ENCODE measurements at places on chromosomes 2 and 18.

- no peak for DNase-seq
Measured at GRCh38 chr2:96359310-96359709, 23.7 kb downstream of the NCAPH start.

- no peak for DNase-seq
Measured at GRCh38 chr2:141201016-141201565, 929.7 kb downstream of the LRP1B start.

- DNase-seq, result no peak
Measured at GRCh38 chr18:69400253-69400975, at the start of gene DOK6. Gene DOK6, plus strand, starts transcription at chr18:69400888.

- no peak for DNase-seq
Measured at GRCh38 chr2:5121642-5122041, 570.5 kb upstream of the SOX11 start.

GRCh38 chr2:46334389-46335271 is 37.4 kb downstream of the EPAS1 start:
- DNase-seq, result no peak

GRCh38 chr18:12376034-12376753 is 833 bp downstream of the AFG3L2 start:
- no peak for DNase-seq

DNA sequence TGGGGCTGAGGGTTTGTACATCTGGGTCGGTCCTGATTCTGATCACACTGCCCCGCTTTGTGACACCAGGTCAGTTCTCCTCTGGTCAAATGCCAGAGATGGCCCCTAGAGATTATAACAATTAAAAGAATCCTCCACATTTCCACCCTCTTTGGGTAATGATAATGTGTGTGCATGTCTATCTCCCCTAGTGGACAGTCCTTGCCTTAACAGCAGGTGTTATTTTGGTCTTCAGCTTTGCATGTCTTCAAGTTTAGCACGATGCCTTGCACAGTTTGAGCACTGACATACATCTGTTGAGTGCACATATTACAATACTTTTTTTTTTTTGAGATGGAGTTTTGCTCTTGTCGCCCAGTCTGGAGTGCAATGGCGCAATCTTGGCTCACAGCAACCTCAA is 25.7 kb upstream of the COX7A2L start:
- no peak for DNase-seq

- no peak for DNase-seq
Measured at GRCh38 chr2:54642677-54643430, 80.6 kb upstream of the EML6 start.

- DNase-seq, result no peak
Measured at GRCh38 chr2:42091671-42092070, 43.9 kb downstream of the PKDCC start.

GRCh38 chr2:241870611-241871537 is 1.3 kb downstream of the RTP5 start:
- no peak for DNase-seq

DNA sequence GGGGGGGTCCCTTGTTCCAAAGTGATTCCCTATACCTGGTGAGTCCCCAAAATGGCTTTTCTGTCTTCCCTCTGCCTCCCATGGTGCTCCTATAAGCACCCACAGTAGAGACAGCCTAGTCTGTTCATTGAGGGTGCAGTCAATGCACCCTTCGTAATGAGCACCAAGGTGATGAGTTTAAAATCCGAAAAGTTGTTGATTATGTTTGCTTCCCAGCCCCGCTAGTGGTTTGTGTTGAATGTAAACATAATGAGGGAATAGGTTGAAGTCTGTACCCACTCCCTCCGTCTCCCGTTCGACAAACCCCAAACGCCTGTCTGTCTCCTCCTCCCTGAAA is 2.3 kb downstream of the FOSL2 start:
- DNase-seq, result no peak

- no peak for DNase-seq
Measured at GRCh38 chr2:71005271-71006202, 10.9 kb upstream of the TEX261 start.

GRCh38 chr2:72154386-72154975 is 6.8 kb upstream of the CYP26B1 start:
- DNase-seq, result no peak

GRCh38 chr2:69086466-69086865 is 73.5 kb downstream of the ANTXR1 start:
- DNase-seq, result no peak

GRCh38 chr2:84102274-84102673 is 356.8 kb downstream of the SUCLG1 start:
- DNase-seq, result no peak

GRCh38 chr2:233361297-233361696 is 7.0 kb downstream of the DGKD start:
- DNase-seq, result no peak

- DNase-seq, result no peak
Measured at GRCh38 chr2:46230115-46230571, 67.1 kb upstream of the EPAS1 start.

DNA sequence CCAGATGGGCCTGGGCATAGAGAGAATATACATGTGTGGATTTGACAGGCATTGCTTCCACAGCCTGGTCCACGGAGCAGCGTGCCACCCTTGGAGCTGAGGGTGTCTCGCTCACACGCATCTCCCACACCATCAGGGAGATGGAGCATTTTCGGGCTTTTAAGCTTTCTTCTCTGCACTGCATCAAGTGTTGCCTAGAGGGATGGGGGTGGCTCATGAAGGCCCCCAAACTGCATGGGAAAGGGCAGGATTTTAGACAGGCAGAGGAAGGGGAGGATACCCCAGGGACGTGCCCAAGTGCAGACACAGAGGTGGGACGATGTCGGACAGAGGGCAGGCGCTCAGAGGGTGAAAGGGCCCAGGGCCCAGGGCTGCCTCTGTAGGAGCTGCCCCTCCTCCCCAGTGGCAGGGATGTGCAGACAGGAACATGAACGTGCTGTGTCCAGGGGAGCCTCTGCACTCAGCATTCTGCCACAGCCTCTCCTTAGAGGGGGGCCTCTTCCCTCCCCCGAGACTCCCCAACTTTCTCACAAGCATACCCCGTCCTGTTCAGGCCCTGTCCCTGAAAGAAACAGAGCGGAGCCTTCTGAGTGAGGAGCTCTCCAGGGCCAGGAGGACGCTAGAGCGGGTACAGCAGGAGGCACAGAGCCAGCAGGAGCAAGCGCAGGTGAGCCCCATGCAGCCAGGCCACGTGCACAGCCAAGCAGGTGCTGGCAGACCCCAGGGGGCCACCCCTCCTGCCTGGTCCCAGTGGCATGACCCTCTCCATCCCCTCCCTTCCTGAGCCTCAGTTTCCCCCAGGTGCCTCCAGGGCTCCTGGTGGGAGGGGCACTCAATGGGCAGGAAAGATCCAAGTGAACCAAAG is 42.9 kb upstream of the SNED1 start:
- DNase-seq, result no peak

GRCh38 chr2:63698786-63699548 is 110.2 kb downstream of the MDH1 start:
- DNase-seq, result no peak
